ENCODE measurements at places on chromosomes 16 and 17.

GRCh38 chr16:11752856-11753255 is 10.2 kb upstream of the TXNDC11 start:
- DNase-seq = no peak

GRCh38 chr17:10398352-10398751 is 23.4 kb downstream of the MYH8 start:
- DNase-seq = no peak

DNA sequence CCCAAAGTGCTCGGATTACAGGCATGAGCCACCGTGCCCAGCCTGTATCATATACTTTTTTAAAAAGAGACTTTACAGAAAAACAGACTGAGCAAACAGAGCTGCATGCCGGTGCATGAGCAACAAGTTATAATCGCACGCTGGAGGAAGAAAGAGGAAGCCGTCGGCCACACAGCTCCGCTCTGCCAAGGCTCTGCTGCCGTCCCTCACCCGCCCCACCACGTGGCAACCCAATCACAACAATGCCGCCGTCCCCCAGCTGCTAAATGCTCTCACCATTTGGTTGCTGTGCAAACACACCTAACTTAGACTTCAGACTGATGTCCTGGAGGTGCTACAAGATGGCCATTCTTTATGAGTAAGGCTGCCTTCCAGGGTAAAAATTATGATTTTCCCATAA is 83.5 kb downstream of the ADCY9 start:
- peak; percentile 23 for DNase-seq

DNA sequence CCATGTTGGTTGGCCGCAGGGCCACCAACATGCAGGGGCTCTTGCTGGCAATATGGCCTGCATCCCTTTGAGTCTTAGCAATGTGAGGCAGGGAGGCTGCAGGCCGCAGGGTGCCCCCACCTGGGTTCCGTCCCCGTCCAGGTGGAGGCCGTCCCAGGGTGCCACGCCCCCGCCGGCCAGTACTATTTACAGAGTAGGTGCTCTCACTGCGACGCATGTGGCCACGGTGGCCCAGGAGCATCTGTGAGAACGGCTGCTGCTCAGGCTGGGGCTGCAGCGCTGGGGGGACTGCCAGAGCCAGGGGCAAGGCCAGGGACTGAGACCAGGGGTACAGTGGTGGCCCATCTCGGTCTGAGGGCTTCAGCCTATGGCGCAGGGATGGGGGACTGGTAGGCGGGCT is 3.6 kb downstream of the MATCAP1 start:
- DNase-seq = no peak

- peak; percentile 56 for DNase-seq
Measured at GRCh38 chr17:72622661-72623433, 469.6 kb downstream of the SLC39A11 start.

GRCh38 chr16:84603140-84603816 is 14.6 kb downstream of the COTL1 start:
- DNase-seq = peak; percentile 98

DNA sequence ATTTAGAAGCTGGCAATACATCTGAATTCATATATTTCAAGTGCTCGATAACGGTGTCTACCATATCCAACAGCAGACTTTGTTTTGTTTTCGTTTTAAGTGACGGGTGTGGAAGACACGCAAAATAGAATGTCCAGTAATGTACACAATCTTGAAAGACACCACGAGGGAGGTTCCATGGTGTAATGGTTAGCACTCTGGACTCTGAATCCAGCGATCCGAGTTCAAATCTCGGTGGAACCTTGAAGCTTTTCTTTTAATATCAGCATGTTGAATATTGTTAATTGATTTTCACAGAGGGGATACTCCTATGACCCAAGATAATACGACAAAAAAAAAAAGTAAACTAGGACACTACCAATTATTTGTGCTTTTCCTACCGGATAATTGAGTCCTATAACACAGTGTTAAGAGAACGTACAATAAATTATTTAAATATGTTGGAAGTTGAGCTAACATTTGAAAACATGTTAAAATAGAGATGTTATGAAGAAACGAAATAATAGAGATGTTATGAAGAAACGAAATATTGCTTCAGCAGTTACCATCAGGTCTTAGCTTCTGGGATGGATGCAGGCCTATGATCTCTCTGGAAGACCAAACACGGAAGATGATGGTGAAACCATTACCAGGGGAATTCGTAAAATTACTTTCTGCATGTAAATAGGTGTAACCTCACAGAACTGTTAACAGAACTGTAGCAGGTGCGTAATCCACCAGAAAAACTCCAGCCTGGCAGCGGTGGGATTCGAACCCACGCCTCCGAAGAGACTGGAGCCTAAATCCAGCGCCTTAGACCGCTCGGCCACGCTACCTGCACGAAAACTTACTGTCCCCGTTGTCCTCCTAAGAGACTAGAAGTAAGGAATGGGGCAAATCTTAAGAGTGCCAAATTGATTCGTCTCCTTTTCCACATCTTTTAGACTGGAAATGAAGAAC is 1.5 kb upstream of the ALOXE3 start:
- DNase-seq = peak; percentile 90

DNA sequence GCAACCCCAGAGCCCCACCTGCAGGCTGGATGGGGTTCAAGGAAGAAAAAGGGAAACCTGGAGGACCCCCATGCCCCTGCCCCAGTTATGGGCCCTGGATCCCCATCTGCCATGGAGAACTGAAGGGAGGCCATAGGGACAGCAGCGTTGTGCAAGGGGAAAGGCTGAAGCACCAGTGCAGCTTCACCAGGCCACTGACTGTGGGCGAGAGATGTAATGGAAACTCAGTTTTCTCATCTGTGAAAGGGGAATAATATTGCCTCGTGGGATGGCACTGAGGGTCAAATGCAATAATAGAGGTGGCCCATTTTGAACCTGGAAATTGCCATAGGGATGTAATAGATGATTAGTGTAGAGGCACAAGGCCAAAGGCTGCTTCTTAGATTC is 9.9 kb upstream of the TSPOAP1 start:
- DNase-seq = no peak

DNA sequence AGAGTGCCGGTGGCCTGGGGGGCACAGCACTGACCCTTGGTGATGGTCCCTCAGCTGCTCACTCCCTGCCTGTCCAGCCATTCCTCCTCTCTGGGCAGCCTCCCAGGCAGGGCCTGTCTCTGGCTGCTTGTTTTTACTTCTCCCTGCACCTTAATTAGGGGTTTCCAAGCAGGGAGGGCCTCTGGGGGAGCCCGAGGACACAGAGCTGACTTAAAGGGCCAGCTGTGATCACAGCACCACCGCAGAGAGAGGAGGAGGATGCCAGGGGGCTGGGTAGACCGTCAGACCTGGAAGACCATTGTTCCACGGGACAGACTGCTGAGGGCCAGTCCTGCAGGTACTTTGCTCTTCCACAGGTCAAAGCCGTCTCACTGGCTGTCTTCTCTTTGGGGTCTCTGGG is 1.2 kb upstream of the DPH1 start:
- no peak for DNase-seq

DNA sequence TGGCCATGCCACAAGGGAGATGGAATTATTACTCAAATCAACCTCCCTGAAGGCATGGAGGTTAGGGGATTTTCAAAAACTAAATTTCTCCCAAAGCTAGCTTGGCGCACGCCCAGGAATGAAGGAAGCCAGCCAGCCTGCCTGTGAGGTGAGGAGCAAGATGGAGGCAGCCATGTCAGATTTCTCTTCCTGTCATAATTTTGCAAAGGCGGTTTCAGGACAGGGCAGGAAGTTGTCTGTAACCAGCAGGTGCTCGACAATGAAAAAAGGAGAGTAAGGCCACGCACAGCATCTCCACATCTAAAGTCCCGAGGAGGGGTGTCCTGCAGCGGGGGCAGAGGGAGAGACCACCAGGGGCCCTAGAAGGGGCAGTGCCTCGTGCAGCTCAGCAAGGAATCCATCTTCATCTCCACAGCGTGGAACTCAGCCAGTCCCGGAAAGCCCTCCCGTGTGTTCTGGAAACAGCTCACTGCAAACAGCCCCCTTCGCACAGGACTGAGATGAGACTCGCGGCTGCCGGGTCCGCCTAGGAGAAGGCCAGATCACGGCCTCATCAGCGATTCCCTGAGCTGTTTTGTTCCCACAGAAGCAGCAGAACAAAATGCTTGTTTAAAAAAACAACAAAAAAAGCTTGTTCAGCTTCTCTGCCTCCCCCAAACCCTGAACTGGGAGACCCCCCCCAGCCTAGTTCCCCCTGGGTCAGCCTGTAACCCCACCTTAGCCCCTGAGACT is 47.8 kb downstream of the SLC7A5 start:
- DNase-seq = no peak
